Kidney (tissue), 22 donors: ENCODE measurements at places on chromosomes 16 and 17. TPM values are rescaled to one million over a fixed set of nuclear protein-coding genes. Genes with fewer than 3 reads are reported as not detected.

Gene MRC2
- 18.0 TPM for polyA plus RNA-seq

Gene SCNN1B
- 62.9 TPM for polyA plus RNA-seq

GRCh38 chr17:20920815-20921199, 122.0 kb downstream of the USP22 start:
- no peak overlapping the region for H3K27ac ChIP-seq
- DNase-seq = no peak
- H3K27me3 ChIP-seq = no peaks in the 10 kb centered on the region
- no peak overlapping the region for H3K4me3 ChIP-seq
- H3K36me3 ChIP-seq = no peaks in the 10 kb centered on the region

- peak; percentile 43 for DNase-seq
- no peaks in the 10 kb centered on the region for H3K36me3 ChIP-seq
- H3K4me3 ChIP-seq = no peak overlapping the region
- H3K27me3 ChIP-seq = peaks cover 29% of the 10 kb centered on the region
These were observed 849.1 kb upstream of the RBFOX1 start for GRCh38 chr16:6483469-6484033.

GRCh38 chr16:17939723-17940122, 396.8 kb downstream of the NPIPA8 start:
- no peak overlapping the region for H3K4me3 ChIP-seq
- no peaks in the 10 kb centered on the region for H3K36me3 ChIP-seq
- H3K27ac ChIP-seq = no peak overlapping the region
- H3K4me1 ChIP-seq = no peaks in the 10 kb centered on the region
- DNase-seq = no peak

GRCh38 chr17:57135789-57136291, 50.8 kb downstream of the AKAP1 start:
- no peaks in the 10 kb centered on the region for H3K27me3 ChIP-seq
- no peaks in the 10 kb centered on the region for H3K36me3 ChIP-seq
- H3K4me3 ChIP-seq = no peak overlapping the region
- DNase-seq = peak; percentile 17
- no peak overlapping the region for H3K27ac ChIP-seq
- no peaks in the 10 kb centered on the region for H3K4me1 ChIP-seq

GRCh38 chr17:81416612-81417011, 21.4 kb downstream of the BAHCC1 start:
- no peaks in the 10 kb centered on the region for H3K4me1 ChIP-seq
- no peak for DNase-seq
- no peaks in the 10 kb centered on the region for H3K27me3 ChIP-seq
- H3K36me3 ChIP-seq = no peaks in the 10 kb centered on the region
